ENCODE measurements at places on chromosomes 1 and 21.
A peak's percentile ranks its signal among the peaks of the same experiment; 100 is the strongest.

GRCh38 chr21:41928621-41929220 is 25.1 kb downstream of the C2CD2 start:
- DNase-seq = no peak

DNA sequence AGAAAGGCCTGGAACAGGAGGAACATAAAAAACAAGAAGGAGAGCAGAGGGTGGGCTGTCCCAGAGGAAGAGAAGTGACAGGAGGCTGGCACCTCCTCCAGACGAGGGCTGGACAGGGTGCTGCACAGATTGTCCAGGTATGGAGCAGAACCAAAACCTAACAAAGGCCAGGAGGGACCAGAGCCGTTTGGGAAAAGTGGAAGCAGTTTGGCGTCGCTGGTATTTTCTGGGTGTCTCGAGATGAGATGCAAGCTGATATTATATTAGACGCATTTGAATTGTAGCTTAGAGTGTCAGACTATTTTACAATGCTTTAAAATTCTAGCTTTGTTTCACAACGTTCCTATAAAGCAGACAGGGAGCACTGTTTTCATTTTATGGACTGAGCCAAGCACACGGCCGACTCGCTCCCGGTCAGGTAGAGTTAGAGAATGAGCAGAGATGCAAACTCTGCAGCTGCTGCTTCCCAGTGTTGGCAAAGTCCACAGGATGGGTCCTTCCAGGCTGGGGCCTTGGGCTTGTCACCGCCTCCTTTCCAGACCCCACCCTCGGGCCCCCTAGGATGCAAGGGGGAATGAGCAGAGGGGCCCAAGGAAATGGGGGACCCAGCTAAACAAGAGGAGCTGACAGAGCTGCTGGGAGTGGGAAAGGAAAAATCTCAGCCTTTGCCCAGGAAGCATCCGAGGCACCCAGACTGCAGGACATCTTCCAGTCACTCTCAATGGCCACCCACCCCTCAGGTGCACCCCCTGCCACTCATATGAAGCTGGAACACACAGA is 60.8 kb upstream of the TMPRSS2 start:
- DNase-seq = no peak

DNA sequence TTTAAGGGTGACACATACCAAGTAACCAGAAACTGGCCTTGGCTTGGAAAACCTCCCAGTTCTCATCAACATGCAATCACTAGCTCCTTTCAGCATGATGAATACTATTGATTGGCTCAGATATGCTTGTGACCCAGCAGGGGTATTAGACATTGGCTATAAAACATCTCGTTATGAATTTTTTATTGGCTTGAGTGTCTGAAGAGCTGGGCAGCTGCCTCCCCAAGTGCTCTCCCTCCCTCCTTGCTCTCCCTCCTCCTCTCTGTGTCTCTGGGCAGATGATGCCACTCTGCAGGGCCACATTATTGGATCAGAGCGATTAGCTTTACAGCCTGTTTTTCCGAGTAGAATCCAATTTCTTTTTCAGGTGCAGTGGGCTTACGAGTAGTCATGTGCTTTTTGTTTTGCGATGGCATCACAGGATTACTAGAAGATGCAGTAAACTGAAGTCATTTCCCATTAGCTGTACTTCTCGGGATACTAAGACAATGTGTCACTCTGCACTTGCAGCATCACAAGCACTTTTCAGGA is 79.3 kb upstream of the ATF3 start:
- no peak for DNase-seq

GRCh38 chr1:15005116-15005515 is 148.4 kb upstream of the TMEM51 start:
- no peak for DNase-seq

GRCh38 chr1:226073184-226073950 is 10.9 kb downstream of the H3-3A start:
- DNase-seq = no peak

- no peak for DNase-seq
These were observed 7.5 kb downstream of the MDM4 start for GRCh38 chr1:204523605-204524215.

DNA sequence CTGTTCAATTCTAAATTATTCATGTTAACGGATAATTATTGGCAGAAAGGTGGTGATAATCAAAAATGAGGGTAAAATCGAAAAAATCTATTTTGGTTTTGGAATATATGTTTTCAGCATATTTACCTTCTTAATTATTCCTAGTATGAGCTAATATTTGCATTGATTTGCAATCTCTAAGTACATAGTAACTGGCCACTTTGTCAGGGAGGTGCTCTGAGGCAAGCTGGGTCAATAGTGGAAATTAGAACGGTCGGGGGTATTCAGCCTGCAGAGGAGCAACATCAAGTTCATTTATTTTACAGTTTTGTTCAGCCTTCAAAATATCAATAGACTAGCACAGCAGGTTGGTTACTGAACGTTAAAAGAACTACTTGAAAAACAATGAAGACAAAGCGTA is 1.8 kb downstream of the OTUD7B start:
- DNase-seq = no peak

DNA sequence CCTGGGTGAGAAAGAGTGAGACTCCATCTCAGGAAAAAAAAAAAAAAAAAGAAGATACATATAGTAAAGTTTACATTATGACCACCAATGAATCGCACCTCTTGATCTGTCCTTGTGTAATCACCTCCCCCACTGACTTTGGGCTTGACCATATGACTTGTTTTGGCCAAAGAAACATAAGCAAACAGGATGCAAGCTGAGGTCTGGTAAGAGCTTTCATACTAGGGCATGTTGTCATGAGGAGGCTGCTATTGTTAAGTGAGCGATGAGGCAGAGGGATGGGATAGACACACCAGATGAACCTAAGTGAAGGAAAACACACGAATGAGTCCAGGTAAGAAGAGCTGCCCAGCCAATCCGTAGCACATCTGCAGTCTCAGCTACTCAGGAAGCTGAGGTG is 10.7 kb downstream of the ENAH start:
- no peak for DNase-seq

DNA sequence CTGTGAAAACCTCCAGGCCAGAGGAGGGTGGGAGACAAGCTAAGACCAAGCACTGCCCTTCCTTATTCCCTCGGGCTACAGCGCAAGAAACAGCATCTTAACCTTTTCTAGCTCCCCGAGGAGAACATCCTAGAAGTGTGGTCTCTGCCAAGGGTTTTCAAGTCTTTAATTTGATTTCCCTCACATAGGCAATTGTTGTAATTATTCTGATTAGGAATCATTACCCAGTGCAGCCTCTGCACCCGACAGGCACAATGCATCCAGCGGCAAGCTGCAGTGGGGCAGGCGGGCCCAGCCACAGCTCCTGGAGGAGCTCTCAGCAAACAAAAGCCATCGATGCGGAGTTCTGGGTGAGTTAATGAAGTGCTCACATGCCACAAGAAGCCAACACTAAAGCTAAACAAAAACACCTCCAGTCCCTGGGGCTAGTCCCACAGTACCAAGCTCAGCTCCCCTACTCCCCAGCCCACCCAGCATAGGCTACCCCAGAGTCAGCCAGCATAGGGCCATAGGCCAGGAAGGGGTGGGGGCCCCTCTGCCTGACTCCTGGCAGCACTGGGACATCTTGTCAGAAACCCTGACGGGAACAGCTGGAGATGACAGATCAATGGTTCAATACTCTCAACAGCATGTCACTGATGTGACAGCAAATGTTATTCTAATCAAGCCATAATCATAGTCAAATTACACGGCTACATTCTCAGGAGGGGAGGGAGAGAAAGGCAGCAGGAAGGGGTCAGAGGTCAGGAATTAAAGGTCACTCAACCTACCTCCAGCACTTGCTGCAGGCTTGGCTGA is 42.5 kb downstream of the ERI3 start:
- no peak for DNase-seq

- no peak for DNase-seq
These were observed 1823.9 kb downstream of the PLA2G4A start for GRCh38 chr1:188652678-188653077.

- peak; percentile 10 for DNase-seq
These were observed 72.0 kb upstream of the KCNA3 start for GRCh38 chr1:110746644-110747259.

DNA sequence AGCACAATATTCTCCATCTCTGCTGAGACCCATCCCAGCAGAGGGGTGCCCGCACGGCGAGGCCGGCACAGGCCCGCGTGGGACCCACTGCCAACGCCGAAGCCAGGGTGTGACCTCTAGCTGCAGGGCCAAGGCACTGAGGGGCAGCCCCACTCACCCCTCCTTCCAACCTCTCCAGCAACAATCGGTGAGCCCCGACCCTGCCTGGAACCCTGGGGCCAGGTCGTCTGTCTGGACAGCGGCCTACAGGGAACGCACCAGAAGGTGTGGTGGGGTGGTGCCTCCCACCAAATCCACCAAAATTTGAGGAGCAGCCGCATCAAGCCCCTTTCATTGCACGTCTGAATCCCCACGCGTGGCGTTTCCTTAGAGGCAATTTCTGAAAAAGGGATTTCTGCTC is 63.0 kb upstream of the ADARB1 start:
- no peak for DNase-seq

- no peak for DNase-seq
These were observed 18.1 kb downstream of the COL6A1 start for GRCh38 chr21:45999581-46000181.

DNA sequence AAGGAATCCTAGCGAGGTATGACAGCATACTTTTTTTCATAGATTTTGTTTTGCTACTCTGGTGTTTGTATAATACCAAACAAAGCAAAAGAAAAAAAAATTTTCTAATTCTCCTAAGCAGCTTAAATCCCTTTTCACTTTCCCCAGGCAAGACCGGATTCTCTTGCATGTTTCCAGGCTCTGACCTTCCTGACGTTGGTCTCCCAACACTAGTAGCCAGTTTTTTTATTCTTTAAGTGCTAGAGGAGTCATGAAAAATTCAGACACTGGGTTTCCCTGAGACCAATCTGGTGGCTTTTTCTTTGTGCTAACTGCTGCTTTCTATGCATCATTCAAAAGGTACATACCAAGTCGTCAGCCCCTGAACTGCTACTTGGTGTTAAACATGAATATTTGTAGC is 111.4 kb downstream of the ZNF326 start:
- no peak for DNase-seq

DNA sequence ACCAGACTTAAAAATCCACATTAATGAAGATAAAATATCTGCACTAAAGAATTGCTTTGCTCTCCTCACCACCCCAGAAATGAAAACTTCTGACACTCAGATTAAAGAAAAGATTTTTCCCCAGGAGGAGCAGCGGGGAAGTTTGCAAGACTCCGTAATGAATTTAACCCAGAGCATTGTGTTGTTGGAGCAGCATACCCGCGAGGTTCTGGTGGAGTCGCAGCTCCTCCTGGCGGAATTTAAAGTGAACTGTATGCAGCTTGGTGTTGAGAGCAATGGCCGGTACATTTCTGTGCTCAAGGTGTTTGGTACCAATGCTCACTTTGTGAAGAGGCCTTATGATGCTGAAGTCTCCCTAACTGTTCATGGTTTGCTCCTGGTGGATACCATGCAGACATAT is 46.4 kb downstream of the VPS13D start:
- no peak for DNase-seq

DNA sequence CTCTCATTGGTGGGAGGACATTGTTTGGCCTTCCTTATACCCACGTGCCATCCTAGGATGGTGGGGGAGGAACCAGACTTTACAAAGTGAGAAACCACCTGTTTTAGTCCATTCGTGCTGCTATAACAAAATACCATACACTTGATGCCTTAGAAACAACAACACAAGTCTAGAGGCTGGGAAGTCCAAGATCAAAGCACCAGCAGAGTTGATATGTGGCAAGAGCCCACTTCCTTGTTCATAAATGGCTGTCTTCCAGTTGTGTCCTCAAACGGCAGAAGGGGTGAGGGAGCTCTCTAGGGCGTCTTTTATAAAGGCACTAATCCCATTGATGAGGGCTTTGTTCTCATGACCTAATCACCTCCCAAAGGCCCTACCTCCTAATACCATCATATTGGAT is 31.1 kb downstream of the CAPN8 start:
- no peak for DNase-seq

- no peak for DNase-seq
These were observed 4.1 kb upstream of the ARHGEF10L start for GRCh38 chr1:17535300-17535936.

- DNase-seq = no peak
These were observed 10.9 kb upstream of the AGPAT3 start for GRCh38 chr21:43853851-43854772.

GRCh38 chr1:30866594-30866993 is 42.0 kb downstream of the SDC3 start:
- DNase-seq = no peak

GRCh38 chr1:39076127-39076798 is 50.1 kb downstream of the NDUFS5 start:
- no peak for DNase-seq

DNA sequence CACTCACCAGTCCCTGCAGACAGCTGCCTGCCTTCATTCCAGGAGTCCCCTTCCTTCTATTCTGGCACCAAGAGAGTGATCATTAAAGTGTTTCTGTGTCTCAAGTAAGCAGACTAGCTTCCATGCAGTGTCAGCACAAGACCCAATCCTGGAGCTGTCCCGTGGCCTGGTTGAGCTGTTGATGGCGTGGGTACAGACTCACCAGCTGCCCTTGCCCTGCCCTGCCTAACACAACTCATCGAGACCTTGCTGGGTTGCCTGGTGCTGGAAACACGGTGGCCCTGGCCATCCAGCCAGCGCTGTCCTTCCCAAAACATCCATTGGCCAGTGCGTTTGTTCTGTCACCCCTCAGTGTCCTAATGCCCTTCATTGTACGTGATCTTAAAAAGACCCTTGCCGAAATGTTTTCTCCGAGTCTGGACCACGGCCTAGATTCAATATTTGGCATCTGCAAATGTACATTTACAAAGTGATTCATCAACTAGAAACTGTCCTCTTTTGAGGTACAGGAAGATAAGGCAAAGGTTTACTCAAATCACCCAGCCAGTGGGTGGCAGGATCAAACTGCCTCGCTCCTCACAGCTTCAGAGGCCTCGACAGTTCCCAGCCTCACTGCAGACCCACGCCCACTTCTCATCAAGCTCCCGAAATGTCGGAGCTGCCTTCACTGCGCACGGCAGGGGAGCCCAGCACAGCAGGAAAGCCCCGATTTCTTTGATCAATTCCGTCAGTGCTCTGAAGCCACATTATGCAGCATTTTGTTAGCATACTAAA is 494.2 kb downstream of the KIF26B start:
- DNase-seq = no peak

DNA sequence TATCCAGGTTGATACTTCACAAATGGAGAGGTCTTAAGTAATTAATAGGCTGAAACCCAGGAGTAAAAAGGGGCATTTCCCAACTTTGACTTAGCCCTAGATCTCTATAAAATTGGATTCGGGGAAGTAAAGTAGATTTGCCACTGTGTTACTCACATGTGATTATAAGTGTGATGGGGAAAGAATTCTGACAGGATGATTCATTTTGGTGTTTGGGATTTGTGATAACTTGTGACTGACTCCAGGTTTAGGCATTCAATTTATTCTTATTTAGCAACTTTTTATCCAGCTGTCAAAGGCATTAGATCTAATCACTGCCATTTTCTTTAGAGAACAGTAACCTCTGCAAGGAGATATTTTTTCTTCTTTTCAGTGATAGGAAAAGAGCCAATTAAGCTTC is 175.5 kb downstream of the ASTN1 start:
- no peak for DNase-seq
